LHCN-M2 (cell line): ENCODE measurements at places on chromosomes 5 and 9. TPM values are rescaled to one million over a fixed set of nuclear protein-coding genes. Genes with fewer than 3 reads are reported as not detected.
A peak's percentile ranks its signal among the peaks of the same experiment; 100 is the strongest.

The WNT8A gene
- not detected in 2 replicates for total RNA-seq

- no peak for DNase-seq
Measured at GRCh38 chr5:66788556-66788955, 192.4 kb downstream of the MAST4 start.

GRCh38 chr9:119368681-119369581 is at the start of gene BRINP1:
BRINP1 (minus strand) TSS chr9:119369435; CDS start chr9:119313355, 56,080 bp downstream.
- peak; percentile 37 for DNase-seq

DNA sequence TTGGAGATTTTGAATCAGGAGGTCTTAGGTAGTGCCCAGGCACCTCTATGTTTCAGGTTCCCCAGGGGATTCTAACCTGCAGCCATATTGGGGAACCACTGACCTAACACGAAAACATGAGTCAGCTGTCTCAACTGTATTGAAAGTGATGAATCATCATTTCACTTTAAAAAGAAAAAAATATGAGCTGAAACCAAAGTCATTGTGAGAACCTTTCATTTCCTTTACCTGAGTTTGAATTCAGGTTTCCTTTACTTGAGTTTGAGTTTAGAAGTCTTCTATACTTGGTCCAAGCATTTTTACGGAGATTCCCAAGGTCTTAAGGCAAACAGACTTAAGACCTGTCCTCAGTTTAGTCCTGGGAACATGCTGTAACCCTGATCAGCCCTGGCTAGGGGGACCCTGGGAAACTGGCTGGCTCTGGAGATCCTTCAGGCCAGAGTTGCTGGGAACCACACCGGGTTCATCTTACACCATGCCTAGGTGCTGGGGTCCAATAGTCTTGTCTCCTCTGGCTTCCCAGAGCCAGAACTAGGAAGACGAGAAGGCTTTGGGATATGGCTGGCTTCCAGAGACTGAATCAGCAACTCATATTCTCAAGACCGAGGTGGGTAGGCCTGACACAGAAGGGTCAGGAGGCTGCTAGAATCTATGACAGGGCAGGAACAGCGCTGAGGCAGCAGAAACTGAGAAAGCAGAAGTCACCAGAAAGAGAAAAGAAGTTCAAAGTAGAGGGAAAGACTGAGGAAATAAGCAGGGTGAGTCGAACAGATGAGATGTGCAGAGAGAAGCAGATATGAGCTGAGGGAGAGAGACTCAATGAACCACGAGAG is 16.4 kb upstream of the PDCD1LG2 start:
- DNase-seq, result peak; percentile 91
